Mammary epithelial cell (primary cell): ENCODE measurements at places on chromosomes 1 and 21.

GRCh38 chr1:153404768-153405167 lies 11.6 kb upstream of the S100A7A start:
- peak; percentile 25 for DNase-seq

- DNase-seq: peak; percentile 33
Measured at GRCh38 chr1:180533266-180533987, 25.3 kb upstream of the OVAAL start.

DNA sequence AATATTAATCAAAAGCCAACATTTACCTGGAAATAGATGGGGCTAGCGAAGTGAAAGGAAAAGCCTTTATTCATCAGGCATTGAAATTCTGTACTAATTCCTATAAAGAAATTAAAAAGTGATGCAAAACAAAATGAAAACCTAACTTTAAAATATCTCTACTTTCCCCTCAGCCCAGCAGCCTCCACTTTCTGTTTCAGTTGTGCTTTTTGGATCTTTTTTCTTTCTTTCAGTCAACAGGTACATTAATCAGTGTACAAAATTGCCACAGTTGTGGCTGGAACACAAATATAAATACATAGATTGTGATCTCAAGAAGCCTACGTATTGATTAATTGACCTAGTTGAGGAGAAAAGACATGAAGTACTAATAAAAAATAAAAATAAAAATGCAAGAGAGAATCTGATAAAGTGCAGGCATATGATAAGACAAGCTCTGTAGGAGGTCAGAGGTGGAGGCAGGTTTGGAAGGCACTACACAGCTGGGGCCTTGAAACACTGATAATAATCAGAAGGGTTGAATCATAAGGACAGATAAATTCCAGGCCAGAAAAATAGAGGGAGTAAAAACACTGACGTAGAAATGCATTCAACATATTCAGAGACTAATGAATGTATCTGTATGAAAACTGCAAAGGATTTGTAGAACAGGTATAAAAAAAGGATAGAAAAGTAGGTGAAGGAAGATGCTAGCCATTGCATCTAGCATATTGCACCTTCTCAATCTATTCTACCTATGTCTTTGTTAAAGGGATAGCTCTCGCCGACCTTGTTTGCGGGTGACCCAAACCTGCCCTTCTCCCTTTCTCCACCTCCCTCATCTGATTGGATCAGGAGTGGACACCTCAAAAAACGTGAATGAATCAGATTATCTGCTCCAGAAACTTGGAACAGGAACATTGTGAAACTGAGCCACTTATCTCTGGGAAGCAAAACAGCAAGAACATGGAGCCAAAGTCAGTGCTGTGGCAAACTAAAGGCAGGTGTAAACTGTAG lies 607.8 kb upstream of the ADGRL2 start:
- DNase-seq: no peak

DNA sequence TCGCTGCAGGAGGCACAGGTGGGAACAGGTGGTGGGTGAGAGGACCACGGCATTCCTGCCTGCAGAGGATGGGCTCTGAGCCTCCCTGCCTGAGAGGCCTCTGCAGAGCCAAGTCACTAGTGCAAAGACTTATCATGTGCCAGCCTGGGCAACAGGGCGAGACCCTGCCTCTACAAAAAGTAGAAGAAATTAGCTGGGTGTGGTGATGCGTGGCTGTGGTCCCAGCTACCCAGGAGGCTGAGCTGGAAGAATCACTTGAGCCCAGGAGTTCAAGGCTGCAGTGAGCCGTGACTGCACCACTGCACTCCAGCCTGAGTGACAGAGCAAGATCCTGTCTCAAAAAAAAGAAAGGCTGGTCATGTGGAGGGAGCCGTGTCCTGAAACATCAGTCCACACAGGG lies 46.4 kb downstream of the PKNOX1 start:
- no peak for DNase-seq

DNA sequence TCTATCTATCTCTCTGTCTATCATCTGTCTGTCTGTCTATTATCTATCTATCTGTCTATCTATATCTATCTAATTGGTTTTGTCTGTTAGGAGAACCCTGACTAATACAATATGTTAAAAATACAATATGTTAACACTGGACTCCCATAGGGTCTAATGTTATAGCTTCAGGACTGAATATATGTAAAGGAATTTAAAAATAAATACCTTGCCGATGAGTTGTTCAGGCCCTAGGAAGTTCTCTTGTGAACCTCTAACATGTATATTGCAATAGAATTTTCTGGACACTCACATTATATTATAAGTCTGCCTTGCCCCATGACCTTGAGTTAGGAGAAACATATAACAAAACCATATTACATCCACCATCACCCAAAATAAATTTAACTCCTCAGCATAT lies 900.6 kb downstream of the NCAM2 start:
- DNase-seq: no peak

DNA sequence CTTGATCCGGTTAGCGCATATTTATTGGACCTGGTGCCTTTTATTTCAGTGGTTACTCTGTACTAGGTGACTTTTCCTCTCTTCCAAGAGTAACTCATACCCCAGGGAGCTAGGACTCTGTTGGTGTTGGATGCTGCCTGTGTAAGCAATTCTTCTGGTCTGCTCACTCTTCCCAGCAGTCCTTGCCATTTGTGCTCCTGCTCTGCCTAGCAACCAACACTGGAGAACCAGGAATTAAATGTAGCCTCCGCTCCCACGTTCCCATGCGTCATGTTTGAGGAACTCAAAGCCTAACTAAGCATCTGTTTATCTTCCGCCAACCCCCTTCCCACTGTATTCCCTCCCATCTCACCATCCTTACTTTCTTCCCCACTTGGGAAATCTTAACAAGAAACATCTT lies 65.7 kb upstream of the RAVER2 start:
- no peak for DNase-seq

DNA sequence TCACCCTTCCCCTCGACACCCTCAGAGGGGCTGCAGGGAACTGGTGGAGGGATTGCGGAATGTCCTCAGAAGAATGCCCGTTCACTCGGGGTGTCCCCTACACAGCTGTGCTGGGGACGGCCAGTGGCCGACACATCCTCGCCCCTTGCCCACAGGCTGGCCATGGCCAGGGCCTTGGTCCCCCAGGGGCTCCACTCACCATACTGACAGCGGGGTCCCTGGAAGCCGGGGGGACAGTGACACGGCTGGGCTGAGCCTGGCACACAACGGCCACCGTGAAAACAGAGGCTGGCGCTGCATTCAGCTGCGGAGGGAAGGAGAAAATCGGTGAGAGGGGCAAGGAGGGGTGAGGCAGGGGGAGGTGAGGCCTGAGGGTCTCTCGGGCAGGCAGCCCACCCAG lies 31.7 kb downstream of the MEGF6 start:
- no peak for DNase-seq

DNA sequence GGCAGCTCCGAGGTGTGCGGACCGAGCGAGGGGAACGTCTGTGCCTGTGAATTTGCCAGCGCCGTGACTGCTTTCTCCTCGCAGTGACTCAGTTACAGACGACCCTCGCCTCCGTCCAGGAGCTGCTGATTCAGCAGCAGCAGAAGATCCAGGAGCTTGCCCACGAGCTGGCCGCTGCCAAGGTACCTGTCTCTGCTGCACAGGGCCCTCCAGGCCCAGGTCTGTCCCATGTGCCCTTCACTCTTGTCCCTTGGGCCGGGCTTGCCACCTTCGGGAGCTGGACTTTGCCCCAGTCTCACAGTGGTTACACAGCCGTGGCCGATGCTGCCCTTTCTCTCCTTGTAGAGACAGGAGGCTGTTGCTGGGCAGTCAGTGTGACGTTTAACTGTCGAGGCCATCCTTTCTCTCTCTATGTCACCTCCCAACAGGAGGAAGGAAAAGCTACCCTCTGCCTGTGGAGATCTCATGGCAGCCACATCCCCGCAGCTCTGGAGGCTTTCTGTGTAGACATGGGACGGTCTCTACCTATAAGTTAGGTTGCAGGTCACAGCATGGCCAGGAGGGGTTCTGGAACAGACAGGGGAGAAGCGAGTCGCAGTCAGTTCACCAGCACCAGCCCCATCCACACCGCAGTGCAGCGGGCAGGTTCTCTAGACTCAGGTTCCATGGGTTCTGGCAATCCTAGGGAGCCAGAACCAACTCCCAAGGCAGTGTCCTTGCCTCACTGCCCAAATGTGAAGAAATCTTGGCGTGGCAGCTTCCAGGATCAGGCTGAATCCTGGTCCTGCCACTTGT lies 149.7 kb downstream of the PEX14 start:
- DNase-seq: no peak

GRCh38 chr1:27906759-27907158 lies 28.0 kb upstream of the SMPDL3B start:
- DNase-seq: no peak

DNA sequence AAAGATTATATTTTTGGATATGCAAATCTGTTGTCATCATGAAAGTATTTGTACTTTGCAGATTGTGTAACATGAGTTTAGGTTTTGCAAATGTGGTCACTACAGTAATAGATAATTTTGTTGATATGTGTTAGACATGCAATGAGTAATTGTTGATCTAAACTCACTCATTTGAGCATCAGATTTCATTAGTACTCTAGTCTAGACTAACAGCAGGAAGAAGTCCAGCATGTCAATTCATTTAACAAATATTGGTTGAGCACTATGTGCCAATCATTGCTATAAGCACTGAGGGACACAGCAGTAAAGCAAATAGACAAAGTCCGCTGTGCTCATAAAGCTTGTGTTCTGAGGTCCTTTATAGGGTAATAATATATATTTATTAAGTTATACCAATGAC lies 350.0 kb downstream of the USP25 start:
- DNase-seq: peak; percentile 20

GRCh38 chr1:233587958-233588799 lies 25.7 kb upstream of the KCNK1 start:
- no peak for DNase-seq

GRCh38 chr1:3003941-3004270 lies 17.4 kb upstream of the ACTRT2 start:
- no peak for DNase-seq

DNA sequence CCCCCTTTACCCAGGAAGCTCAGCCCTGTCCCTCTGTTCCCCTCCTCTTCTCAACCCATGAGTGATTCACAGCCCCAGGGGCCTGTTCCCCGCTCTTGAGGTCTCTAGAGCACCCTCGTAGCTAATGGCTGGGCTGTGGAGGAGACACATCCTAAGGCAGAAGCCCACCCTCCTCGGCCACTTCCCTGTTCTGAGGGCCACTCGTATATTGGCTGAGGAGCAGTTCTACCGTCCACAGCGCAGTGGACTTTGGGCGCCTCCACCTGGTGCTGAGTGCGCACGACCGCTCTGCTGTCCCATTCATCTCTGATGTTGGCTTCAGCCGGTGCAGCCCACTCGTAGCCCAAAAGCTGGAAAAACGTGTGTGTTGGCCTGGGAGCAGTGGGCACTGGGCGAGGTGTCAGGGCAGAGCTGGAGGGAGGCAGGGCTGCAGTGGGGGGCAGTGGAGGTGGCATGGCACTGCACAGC lies 24.5 kb upstream of the PKP1 start:
- no peak for DNase-seq

DNA sequence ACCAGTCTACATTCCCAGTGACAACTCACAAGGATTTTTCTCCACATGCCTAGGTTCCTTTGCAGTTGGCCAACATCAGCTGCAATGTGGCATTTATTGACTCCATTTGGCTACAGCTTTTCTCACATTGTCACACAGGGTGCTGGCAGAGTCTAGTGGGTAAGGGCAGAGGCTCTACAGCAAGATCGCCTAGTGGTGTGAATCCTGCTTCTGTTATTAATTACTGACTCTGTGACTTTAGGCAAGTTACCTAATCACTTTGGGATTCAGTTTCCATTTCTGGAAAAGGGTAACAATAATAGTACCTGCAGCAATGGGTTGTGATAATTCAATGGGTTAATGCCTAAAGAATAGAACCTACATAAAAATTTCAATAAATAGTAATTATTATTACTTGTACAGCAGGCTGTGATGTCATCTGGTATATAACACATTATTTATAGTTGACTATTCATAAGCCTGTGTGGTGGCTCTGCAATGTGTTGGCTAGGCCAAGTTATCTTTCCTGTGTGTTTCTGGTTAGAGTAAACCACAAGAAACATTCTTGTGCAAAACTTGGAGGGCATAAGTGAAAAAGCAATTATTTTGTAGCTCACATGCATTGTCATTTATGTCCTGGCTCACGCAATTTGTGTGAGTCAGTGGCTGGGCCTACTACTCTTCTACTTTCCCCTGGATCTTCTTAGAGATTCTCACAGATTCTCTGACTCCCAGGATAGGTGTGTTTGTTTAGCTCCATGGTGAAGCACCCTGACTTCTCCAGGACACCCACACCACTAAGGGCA lies 59.5 kb downstream of the PTGS2 start:
- DNase-seq: peak; percentile 92

- no peak for DNase-seq
Measured at GRCh38 chr1:29470788-29471119, 234.4 kb downstream of the PTPRU start.

- DNase-seq: peak; percentile 11
Measured at GRCh38 chr1:230568008-230568407, 74.3 kb upstream of the COG2 start.

- DNase-seq: no peak
Measured at GRCh38 chr1:155695608-155696007, 6.7 kb downstream of the DAP3 start.

DNA sequence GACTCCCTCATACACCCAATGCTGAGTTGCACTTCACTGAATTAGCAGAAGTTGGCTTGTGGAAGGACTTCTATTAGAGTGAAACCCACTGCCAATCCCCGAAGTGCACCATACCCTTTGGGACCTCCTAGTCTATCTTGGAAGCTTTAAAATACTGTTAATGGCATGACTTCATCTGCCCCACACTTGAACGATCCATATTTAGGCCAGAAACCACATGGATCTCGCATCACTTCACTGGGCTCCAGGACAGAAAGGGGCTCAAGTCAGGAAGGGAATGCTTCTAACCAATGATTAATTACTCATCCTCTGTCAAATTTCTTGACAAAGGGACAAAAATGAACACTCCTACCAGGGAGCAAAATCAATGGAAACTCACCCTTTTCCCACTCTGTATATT lies 69.1 kb downstream of the BCAR3 start:
- DNase-seq: no peak

- no peak for DNase-seq
Measured at GRCh38 chr1:96772349-96772748, 50.8 kb downstream of the PTBP2 start.

GRCh38 chr1:69920426-69920825 lies 285.0 kb downstream of the LRRC40 start:
- no peak for DNase-seq

GRCh38 chr1:161085165-161085564 lies 4.2 kb downstream of the NECTIN4 start:
- no peak for DNase-seq

DNA sequence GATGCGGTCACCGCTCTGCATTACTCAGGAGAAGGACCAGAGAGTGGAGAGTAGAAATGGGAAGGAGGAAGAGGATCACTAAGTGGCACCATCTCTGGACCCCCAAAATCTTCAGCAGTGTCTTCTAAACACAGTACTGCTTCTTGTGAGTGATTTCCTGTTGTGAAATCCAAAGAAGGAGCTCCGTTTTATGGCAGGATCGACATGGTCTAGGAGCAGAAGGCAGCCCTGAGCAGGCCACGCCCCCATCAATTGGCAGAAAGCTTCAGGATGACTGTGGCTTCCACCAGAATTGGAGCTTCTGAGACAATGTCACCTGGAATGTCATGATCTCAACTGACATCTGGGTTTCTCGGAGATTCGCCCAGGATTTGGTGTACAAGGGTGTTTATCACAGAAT lies 171.5 kb downstream of the ADSS2 start:
- no peak for DNase-seq
